ENCODE measurements at places on chromosomes 12 and 14. TPM values are rescaled to one million over a fixed set of nuclear protein-coding genes. Genes with fewer than 3 reads are reported as not detected.

Gene HOXC10
- 5.7 TPM for total RNA-seq

Gene ST8SIA1
- total RNA-seq = 17.4 TPM

Gene KICS2
- 15.9 TPM for total RNA-seq

Gene PTGER2
- 0.34 TPM for total RNA-seq

Gene TEAD4
- 21.6 TPM for total RNA-seq

Gene IFNG-AS1
- not detected for total RNA-seq

Gene GLTP
- 19.0 TPM for total RNA-seq

Gene CPNE8
- 26.9 TPM for total RNA-seq

Measured in melanocyte of skin (primary cell).